GM23248 (cell line): ENCODE measurements at places on chromosomes 6 and 20.

DNA sequence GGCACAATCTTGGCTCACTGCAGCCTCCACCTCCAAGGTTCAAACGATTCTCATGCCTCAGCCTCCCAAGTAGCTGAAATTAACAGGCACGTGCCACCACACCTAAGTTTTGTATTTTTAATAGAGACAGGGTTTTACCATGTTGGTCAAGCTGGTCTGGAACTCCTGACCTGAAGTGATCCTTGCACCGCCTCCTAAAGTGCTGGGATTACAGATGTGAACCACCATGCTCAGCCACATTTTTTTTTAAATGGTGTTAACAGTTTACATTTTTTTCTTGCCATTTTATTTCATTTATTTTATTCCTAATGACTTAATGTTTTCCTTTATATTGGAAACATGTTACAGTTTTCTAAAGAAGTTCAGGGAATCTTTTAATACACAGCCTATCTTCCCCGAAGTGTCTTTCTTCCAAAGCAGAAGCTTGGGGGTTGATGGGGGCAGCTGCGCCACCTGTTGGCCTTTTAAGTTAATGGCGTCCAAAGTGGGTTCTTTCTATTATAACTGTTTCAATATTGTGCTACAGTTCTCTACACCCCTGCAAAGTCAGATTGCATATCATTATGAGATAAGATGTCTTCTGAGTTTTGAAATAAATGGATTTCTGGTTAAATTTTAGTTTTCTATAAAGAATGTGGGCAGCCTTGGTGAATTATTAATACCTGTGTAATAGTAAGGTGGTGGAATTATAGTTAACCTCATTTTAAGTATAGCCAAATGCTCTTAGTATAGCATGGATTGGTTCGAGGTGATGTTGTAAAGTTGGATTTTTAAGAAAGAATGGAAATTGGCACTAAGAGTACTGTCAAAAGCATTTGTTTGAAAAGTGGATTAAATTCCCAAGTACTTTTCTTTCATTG lies 42.0 kb upstream of the PLCG1 start:
- DNase-seq: peak; percentile 77

DNA sequence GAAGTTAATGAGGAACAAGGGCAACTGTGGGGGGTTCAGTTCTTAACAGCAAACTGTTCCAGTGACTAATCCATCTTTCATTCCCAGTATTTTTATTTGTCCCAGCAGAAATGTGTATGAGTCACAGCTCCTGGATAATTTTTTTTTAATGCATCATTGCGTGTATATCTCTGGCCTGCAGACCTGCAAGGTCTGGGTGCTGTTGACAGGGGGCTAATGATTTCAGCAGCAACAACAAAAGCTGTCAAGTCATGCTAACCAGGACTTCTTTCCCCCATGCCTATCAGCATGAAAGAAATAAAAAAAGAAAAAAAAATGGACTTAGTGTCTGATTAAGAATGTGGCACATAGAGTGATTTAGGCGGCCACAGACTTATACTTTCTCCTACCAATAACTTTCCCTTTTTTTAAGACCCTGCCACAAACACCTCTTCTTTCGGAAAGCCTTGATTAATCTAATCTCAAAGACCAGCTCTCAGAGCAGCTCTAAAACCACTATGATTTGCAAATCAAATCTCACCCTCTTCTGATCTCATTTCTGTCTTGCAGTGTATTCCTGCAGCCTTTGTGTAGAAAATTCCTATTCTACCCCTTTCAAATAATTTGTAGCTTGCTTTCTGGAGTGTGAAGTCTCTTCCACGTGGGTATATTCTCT lies 14.2 kb upstream of the PREX1 start:
- DNase-seq: peak; percentile 88

DNA sequence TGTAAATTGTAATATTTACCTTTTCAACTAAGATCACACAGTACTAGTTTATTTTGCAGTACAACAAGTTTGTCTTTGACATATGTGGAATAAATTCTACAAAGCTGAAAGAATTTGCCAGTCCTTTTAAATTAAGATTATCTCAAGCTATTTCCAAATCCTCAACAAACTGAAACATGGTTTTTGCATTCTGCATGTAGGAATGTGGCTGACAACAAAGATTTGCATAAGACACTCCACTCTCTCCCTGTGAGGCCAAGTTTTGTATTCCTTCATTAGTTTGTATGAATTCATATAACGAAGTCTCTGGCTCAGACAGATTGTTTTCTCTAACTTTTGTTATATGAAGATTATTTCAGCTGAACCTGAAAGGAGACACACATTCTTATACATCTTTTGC lies 124.1 kb upstream of the THEMIS start:
- no peak for DNase-seq

DNA sequence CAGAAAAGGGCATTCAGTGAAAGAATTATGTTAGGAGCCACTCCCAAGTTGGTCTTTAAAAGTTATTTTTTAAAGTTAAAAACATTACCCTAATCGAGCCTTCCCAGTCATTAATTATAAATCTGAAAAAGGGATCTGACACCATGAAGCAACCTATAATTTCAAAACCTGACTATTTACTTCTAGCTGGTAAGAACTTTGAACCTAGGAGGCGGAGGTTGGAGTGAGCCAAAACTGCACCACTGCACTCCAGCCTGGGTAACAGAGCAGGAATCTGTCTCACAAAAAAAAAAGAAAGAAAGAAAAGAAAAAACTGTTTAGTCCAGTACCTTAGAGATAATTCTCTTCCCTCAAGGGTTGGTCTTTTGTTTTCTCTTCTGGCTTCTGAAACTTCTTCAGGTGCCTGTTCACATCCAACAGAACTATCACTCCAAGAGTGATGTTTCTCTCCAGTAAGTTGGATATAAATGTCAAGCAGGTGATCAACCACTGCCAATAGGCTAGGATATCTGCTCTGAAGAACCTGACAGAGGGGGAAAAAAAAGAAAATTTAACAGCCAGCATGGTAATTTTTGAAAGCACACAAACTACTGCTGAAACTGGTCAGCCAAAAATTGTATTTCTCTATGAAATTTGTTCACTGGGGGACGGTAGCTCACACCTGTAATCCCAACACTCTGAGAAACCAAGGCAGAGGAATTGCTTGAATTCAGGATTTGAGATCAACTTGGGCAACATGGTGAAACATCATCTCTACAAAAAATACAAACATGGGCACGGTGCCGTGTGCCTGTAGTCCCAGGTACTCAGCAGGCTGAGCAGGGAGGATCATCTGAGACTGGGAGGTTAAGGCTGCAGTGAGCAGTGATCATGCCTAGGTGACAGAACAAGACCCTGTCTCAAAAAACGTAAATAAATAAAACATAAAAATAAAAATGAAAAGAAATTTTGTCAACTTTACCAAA lies 38.2 kb downstream of the MDN1 start:
- no peak for DNase-seq

DNA sequence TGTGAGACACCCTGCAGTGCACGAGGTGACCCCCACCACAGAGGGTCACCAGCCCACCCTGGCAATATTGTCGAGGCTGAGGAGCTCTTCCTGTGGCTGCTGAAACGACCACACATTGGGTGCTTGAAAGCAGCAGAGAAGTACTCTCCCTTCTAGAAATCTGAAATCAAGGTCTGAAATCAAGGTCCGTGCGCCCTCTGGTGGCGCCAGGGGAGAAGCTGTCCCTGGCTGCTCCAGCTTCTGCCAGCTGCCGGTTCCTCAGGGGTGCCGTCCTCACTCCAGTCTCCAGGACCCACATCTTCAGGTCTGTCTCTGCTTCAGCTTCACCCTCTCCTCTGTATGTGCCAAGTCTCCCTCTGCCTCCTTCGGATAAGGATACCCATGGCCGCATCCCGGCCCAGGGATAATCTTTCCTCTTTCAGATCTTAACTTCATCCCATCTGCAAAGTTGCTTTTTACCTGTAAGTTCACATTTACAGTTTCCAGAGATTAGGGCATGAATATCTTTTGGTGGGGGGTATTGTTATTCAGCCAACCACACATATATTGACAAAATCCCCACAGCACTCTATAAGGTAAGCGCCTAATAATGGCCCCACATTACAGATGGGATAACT lies 108.3 kb upstream of the PHACTR3 start:
- DNase-seq: peak; percentile 76

DNA sequence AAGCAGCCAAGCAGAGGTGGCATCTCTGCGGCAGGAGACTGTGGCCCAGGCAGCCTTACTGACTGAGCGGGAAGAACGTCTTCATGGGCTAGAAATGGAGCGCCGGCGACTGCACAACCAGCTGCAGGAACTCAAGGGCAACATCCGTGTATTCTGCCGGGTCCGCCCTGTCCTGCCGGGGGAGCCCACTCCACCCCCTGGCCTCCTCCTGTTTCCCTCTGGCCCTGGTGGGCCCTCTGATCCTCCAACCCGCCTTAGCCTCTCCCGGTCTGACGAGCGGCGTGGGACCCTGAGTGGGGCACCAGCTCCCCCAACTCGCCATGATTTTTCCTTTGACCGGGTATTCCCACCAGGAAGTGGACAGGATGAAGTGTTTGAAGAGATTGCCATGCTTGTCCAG lies 5.9 kb upstream of the PHF1 start:
- DNase-seq: no peak

- DNase-seq: peak; percentile 78
Observed at GRCh38 chr20:47272893-47273590, 83.5 kb downstream of the ZMYND8 start.

DNA sequence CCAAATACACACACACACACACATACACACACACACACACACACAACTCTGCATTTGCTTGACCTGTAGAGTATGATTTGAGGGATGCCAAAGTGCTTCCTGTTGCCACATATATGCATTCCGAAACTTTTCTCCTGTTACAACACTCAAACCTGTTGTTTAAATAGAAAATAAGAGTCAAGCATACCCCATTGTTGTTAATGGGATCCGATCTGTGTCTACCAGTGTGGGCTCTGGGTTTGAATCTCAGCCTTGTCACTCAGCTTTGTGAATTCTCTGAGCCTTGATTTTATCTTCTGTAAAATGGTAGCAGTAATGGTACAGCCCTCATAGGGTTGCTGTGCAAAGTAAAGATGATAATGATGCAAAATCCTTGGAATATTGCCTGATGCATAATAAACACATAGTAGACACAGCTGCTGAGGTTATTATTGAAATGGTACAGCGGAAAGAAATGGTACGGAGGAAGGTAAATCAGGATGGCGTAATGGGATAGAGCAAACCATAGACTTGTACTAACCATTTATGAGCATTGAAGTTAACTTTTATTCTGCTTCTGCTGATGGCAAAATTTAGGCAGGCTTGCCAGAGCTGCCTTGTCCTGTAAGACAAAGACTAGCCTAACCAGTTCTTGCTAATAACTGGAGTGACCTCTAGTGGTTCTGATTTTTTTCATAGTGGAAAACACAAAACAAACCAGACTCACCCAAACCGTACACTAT lies 113.5 kb upstream of the PHACTR1 start:
- peak; percentile 83 for DNase-seq

DNA sequence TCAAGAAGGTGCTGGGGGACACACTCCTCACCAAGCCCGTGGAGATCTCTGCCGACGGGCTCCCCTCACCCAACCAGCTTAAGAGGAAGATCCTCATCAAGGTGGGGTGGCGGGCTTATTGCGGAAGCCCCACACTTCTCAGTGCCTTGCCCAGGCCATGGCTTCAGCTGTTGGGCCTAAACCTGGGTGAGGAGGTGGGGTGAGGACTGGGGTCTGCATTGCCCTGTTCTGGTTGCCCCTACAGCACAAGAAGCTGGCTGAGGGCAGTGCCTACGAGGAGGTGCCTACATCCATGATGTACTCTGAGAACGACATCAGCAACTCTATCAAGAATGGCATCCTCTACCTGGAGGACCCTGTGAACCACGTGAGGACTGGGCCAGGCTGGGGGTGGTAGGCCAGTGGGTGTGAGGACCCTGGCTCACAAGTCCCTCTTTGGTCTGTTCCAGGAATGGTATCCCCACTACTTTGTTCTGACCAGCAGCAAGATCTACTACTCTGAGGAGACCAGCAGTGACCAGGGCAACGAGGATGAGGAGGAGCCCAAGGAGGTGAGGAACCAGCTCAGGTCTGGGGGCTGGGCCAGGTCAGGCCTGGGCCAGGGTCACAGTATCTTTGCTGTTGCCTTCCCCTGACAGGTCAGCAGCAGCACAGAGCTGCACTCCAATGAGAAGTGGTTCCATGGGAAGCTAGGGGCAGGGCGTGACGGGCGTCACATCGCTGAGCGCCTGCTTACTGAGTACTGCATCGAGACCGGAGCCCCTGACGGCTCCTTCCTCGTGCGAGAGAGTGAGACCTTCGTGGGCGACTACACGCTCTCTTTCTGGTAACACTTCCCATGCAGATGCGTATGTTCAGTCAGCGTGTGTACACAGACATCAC lies 27.9 kb downstream of the PLCG1 start:
- DNase-seq: no peak

GRCh38 chr6:56368491-56368890 lies 121.1 kb upstream of the COL21A1 start:
- no peak for DNase-seq

- no peak for DNase-seq
Observed at GRCh38 chr20:5039255-5039657, 37.9 kb upstream of the SLC23A2 start.

- DNase-seq: peak; percentile 35
Observed at GRCh38 chr6:130752267-130752666, 74.9 kb upstream of the SMLR1 start.

- peak; percentile 12 for DNase-seq
Observed at GRCh38 chr6:155155787-155156447, 107.9 kb upstream of the CLDN20 start.

- DNase-seq: no peak
Observed at GRCh38 chr6:8017276-8017701, 46.9 kb downstream of the BLOC1S5 start.

DNA sequence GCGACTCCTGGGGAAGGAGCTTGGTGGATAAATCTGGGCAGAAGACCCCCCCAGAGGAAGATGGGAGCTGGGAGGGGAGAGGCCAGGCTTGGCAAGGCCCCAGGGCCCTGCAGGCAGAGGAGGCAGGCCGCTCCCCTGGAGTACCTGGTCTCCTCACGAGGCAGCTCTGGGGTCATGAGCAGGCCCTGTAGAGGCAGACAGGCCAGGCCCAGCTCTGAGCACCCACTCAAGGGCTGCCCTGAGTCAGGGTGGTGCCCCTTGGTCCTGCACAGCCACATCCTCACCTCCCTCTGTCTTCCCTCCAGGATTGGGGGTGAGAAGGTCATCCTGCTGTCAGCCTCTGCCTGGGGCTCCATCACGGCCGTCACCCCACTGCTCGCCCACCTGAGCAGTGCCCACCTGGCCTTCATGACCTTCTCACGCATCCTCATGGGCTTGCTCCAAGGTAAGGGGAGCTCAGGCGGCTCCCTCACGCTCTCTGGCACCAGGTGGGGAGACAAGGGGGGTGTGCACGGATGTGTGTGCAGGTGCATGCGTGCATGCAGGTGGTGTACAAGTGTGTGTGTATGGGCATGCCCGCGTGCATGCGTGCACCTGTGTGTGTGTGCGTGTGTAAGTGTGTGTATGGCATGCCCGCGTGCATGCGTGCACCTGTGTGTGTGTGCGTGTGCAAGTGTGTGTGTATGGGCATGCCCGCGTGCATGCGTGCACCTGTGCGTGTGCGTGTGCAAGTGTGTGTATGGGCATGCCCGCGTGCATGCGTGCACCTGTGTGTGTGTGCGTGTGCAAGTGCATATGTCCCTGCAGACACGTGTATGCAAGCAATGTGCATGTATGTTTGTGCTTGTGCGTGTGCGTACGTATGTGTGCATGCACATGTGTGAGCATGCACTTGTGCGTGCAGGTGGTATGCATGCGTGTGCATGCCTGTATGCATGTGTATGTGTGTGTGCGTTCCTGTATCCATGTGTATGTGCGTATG lies 4.9 kb downstream of the SLC17A9 start:
- DNase-seq: no peak
